Fibroblast of skin of left quadriceps (primary cell): ENCODE measurements at places on chromosomes 6 and 20.

GRCh38 chr6:142867988-142868812 lies 76.8 kb downstream of the HIVEP2 start:
- no peak for DNase-seq

DNA sequence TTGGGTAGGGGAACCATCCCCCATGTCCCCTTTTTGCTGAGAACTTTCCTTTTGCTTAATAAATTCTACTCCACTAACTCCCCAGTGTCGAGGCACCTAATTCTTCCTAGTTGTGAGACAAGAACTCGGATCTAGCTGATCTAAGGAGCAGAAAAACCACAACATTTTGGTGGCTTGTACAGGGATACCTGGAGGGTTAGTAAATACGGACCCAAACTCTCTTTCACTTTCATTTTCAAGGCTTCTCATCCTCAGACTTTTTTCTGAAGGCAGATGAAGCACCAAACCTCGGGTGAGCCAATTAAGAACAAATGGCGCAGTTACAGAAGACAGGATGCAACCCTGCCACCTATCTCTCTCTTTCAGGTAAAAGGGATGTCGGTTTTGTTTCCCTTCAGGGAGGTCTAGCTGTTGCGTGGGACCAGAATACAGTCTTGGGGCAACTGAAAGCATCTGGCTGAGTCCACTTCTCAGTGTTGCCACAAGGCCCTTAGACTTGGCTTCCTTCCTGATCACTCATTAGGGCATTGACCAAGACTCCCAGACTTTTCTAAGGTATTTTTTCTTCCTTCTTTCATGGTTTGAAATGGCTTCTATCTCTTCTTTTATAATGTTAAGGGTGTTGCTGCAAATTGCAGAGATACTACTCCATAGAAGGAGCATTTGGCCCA lies 11.1 kb upstream of the HTR1B start:
- DNase-seq: no peak

DNA sequence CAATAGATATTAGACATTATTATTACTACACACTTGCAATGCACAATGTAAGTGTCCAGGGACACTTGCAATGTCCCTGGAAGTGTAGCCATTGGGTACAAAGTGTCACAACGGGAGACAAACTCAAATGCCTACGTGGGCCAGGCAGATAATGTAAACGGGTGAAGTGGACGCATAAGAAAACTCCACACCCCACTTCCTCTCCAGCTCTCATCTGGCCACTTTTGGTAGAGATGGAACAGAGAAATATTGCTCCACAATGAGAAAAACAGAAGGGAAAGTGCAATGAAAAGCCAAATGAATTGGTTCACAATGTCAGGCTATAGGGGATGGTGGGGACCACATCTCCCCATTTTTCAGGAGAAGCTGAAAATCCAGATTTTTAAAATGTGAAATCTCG lies 9.4 kb downstream of the SULF2 start:
- DNase-seq: no peak

DNA sequence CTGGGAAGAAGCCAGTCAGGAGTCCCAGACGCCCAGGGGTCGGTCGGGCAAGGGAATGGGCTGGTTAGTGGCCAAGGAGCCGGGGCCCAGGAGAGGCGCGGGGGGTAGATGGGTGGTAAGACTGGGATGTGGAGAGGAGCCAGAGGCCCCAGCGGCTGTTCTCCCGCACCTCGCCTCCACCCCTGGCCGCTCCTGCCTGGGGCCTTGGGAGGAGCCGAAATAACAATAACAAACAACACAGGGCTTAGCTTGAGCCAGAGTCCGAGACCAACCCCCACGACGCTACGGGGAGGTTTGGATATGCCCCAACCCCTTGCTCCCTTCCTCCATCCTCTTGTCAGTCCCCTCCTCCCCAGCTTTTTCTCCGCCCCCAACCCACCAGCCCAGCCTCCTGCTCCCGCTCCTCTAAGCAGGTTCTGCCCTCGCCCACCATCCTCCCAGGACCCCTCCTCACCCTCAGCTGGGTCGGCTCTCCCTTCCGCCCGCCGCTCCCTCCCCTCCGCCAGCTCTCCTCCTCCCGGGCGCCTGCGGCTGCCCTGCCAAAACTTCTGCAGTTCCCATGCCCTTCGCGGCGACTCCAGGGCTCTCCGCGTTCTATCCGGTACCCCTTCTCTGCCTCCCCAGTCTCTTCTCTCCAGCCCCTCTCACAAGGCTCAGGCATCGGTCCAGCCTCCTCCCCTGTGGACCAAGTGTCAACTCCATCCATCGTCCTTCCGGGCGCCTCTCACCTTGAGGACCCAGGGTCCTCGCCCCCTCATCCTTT lies 1.1 kb downstream of the RNF39 start:
- no peak for DNase-seq

- no peak for DNase-seq
These were observed 548.8 kb upstream of the EPHA7 start for GRCh38 chr6:93968126-93968525.

DNA sequence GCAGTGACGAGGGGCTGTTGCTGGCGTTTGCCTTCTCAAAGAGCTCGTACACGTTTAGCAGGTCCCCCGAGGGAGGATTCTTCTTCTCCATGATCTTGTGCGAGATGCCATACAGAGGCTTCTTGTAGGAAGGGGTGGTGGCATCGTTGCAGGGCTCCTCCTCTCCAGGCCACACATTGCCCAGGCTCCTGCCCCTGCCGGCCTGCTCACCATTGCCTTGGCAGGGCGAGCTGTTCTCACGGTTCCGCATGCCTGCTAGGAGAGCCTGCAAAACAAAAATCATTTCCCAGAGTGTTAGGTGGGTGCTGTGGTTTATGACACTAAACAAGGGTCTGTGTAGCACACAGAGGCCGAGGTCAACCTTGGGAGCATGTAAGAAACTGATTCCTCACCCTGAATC lies 42.7 kb downstream of the MTRES1 start:
- DNase-seq: no peak

DNA sequence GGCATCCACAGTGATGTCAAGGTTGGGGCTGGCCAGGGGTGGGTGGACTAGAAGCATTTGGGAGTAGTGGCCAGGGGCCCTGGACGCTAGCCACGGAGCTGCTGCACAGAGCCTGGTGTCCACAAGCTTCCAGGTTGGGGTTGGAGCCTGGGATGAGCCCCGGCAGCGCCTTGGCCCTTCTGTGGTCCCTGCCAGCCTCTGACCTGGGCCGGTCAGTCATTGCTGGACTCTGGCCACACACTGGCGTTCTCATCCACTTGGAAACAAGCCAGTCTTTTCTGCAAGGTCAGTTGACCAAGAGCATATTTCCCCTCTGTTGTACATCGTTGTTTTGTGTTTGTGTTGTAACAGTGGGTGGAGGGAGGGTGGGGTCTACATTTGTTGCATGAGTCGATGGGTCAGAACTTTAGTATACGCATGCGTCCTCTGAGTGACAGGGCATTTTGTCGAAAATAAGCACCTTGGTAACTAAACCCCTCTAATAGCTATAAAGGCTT lies 8.4 kb downstream of the PSMA7 start:
- no peak for DNase-seq

- DNase-seq: no peak
These were observed 55.2 kb upstream of the CITED2 start for GRCh38 chr6:139429580-139430145.

DNA sequence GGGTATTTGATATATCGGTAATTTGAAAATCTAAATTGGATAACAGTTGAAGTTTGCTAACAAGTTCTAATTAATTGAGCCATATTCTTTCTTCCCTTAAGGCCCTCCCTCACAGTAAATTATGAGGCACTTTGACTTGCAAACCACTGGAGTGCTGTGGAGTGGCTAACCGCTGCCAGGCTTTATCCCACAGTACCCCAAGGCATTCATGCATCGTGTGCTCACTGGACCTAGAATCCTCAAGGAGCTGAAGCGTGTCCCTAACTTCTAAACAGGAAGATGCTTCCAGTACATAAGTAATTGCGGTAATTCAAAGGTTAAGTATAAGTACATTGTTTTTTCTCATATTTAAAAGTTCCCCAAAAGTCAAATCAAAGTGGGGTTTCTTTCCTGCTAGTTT lies 499.9 kb downstream of the TFAP2A start:
- no peak for DNase-seq

DNA sequence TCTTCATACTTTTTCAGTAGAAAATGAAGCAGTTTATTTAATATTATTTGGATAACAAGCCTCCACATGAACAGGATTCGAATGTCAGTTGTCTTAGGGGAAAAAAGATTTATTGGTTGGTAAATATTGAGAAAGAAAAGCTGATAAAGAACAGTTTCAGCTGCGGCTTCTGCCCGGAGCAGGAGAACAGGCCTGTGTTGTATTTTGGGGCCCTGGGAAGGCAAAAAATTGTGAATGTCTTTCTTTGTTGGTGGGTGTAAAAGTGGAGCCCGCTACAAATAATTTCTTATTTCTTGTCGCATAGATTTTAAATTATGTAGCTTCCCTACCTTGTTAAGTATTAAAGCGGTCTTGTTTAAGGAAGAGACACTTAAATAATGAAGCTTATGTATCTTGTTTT lies 90.5 kb upstream of the PAX1 start:
- no peak for DNase-seq

- DNase-seq: peak; percentile 58
These were observed 105.7 kb upstream of the LAMP5 start for GRCh38 chr20:9408422-9409300.

GRCh38 chr6:109490713-109491112 lies 7.7 kb upstream of the ZBTB24 start:
- no peak for DNase-seq

- DNase-seq: no peak
These were observed 109.0 kb upstream of the ZNF217 start for GRCh38 chr20:53702617-53703016.

- DNase-seq: no peak
These were observed 76.5 kb upstream of the GTSF1L start for GRCh38 chr20:43803276-43803675.

- DNase-seq: no peak
These were observed 205.1 kb downstream of the LY86 start for GRCh38 chr6:6793388-6794250.

- DNase-seq: no peak
These were observed 85.3 kb downstream of the JARID2 start for GRCh38 chr6:15331143-15331542.

DNA sequence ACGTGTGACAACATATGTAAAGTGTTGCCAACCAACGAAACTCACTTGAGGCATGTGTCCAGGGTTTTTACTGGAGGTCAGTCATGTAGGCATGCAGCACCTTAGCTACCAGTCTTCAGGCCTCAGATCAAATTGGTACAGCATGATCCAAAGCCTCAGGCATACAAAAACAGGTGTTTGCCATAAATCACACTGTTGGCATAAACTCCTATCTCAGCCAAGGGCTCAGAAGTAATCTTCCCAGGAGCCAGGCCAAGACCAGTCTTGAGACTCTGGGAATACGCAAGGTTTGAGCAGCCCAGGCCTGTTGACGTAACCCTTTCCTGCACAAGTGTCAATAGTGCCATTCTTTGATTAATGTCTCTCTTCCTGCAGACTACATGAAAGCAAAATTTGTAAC lies 163.5 kb downstream of the PRL start:
- DNase-seq: no peak

- no peak for DNase-seq
These were observed 460.0 kb upstream of the NOX3 start for GRCh38 chr6:155915651-155916050.

DNA sequence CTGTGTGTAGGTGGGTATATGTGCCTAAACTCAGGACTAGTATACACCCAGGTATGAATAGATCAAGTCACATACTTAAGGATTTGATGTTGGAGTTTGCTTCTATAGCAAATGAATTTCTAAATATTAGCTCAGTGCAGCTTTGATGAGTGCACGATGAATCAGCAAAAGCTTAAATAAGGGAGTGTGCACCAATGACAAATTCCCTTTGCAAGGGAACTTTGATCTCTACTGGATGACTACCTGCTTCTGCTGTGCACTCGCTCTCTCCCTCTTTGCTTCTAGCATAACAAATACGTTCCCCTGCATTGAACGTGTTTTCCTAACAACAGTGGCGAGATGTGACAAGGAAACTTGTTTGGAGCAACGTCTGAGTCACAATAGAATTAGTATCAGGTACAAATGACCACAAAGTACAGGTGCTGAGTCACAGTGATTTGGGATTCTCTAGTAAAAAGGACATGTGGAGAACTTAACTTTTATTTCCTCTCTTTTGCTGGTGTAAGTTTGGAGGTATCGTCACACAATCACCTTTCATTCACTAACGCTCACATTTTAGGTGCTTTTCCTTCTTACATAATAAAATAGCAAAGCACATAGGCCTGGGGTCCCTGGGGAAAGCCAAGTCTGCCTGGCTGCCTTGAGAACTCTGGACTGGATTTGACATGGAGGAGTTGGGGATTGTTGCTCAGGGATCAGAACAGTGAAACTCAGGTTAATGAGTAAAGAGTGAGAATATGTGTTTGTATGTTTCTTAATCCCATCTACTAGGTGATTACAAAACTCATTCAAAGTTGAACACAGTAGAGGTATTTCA lies 49.7 kb downstream of the KLHL31 start:
- DNase-seq: no peak

GRCh38 chr6:43078691-43079090 lies 2.6 kb downstream of the PTK7 start:
- peak; percentile 84 for DNase-seq

GRCh38 chr6:105433723-105434122 lies 30.8 kb upstream of the PREP start:
- DNase-seq: no peak

DNA sequence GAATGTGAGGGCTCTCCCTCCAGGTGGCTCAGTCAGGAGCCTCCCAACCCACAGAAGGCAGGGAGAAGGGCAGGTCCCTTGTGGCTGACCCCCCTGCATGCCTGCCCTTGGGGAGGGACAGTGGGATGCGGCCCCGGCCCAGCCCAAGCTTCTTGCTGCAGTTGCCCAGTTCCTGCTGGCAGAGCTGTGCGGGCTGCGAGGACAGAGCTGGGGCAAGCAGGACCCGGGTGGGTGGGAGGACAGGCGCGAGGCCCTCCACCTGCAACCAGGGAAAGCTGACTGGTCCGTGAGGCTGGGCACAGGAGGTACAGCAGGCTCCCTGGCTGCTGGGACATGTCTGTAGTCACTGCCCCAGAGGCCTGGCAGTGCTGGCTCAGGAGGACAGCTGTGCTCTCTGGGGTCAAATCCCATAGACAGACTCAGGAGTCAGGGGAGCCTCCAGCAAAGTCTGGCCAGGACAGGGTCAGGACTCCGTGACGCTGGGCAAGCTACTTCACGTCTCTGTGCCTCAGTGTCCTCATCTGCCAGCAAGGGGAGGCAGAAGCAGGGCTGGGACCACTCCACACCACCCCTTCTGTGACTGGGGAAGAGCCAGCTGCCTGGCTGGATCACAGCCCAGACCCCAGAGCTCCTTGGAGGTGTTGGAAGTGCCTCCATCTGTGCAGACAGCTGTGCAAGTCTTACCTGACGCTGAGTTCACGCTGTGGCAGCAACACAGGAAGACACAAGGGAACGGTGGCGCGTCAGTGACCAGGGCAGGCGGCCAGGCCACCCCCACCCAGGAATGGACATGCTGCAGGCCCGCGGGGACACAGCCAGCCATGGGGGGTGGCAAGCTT lies 13.0 kb downstream of the UCKL1 start:
- DNase-seq: no peak

DNA sequence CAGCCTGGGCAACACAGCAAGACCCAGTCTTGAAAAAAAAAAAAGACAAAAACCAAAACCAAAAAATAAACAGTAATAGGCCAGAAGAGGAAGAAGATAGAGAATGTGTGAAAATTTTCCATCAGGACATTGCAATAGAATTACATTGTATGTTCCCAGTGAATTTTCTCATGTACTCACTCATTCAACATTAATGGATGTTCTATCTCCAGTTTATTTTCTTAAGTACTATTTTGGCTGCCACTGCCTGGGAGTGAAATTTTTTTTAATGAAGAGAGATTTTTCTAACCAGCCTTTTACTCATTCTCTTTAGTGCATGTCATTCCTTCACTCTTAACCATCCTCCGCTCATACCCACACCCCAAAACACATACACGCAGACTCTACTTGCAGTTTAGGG lies 282.8 kb downstream of the ALDH8A1 start:
- DNase-seq: no peak

- DNase-seq: no peak
These were observed 719 bp downstream of the HSP90AB1 start for GRCh38 chr6:44247338-44248302.
